ENCODE measurements at places on chromosomes 5 and 9.

DNA sequence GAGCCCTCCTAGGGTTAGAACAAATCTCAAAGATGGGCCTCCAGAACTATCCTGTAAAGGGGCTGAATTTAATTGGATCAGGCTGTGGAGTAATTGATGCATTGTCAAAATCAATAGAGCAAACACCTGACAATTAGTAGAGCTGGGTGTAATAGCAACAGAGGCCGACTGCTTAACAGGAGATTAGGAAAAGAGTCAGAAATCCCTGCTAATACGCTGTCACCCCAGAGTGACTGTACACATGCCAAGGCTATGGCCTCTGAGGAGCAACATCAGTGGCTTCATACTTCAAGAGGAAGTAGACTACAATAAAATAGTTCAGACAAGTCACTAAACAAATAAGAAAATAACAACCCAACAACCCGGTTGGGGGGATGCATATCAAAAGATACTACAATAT lies 18.7 kb upstream of the GRPEL2 start:
- no peak for DNase-seq

DNA sequence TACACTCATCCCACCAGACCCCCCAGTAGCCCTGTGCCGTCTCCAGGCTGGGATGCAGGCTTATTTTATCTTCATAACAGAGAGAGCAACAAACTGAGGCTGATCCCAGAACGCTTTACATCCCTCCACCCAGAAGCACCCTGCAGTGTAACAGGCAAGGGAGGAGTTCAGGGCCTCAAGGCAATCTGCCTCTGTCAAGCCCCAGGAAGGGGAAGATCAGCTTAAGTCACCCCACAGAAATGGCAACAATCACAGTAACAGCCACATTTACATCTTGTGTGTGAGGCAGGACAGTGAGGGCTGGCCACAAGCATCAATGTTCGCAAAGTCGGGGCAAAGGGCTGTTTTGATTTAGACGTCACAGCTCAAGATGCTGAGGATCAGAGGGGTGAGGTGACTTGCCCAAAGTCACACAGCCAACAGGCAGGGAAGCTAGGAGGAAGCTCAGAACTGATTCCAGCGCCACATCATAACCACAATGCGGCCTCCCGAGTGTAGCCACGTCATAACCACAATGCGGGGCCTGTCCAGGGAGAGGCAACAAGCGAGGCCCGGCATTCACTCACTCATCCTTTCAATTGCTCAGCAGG lies 14.4 kb downstream of the STK10 start:
- DNase-seq = peak; percentile 83

DNA sequence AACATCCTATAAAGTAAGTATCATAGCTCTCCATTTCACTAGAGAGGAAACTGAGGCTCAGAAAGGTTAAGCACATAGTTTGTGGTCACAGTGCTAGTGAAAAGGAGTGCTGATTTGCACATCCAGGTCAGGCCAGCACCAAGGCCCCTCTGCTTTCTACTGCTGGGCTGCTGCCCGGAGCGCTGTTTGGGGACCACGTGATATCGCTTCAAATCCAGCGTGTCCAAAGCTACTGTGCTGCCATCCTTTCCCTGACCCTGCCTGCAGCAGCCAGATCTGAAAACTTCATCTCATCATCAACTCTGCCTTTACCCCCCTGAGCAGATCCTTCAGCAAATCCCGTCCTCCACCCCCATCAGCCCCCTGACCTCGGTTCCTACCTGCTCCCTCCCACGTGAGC lies 40.7 kb upstream of the AKNA start:
- no peak for DNase-seq

DNA sequence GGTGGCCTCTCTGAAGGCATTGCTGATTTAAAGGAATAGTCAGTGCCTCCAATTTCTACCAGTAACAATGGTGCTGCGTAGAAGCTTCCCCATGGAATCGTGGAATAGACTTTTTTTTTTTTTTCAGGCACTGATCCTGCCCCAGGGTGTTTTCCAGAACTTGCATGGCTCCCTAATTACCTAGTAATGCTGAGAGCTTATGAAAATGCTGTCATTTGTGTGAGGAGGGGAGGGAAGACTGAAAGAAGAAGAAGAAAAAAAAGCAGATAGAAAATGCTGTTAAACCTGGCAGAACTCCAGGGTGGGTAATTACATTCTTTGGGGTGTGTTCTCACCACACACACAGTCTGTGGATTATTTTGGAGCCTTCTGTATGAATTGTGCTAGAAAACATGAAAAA lies 4.8 kb upstream of the GRIA1 start:
- DNase-seq = no peak

DNA sequence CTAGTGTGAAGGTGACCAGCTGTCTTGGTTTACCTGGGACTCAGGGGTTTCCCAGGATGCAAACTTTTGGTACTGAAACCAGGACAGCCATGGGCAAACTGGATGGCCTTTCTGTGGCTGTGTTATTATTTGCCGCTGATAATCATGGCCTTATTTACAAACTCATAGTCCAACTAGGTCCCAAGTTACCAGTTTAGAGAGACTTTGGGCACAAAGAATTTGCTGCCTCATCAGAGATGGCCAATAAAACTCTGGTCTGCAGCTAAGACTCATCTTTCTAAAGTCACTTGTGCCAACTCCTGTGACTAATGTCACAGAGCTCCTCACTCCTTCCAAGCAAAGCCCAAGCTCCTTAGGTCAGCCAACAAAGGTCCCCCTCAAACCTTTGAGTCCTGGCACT lies 47.5 kb upstream of the PLPP6 start:
- DNase-seq = no peak

DNA sequence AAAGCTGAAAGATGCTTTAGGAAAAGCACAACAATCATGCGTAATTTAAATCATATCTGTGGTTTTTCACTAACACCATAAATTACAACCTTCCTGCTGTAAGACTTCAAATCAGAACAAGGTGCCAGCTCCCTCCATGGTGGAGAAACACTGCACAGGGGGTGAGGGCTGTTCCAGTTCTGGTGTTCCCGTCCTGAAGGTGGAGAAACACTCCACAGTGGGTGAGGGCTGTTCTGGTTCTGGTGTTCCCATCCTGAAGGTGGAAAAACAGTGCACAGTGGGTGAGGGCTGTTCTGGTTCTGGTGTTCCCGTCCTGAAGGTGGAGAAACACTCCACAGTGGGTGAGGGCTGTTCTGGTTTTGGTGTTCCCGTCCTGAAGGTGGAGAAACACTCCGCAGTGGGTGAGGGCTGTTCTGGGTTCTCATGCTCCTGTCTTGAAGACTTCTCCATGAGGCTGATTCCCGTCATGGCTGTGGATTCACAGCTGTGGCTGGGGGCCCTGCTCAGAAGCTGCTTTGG lies 12.9 kb downstream of the PLEKHG4B start:
- no peak for DNase-seq

Data from stimulated activated CD8-positive, alpha-beta memory T cell treated with anti-CD3 and anti-CD28 coated beads, Interleukin-2, amount 100 ng/mL, for 48 hours (primary cell).